ENCODE measurements at places on chromosomes 12 and 14. TPM values are rescaled to one million over a fixed set of nuclear protein-coding genes. Genes with fewer than 3 reads are reported as not detected.

GRCh38 chr12:29792853-29793252 is 9.1 kb upstream of the TMTC1 start:
- DNase-seq, result no peak

GRCh38 chr14:99479160-99479905 is 1.3 kb downstream of the SETD3 start:
- DNase-seq, result no peak

- DNase-seq, result no peak
Measured at GRCh38 chr12:65613692-65614091, 210.6 kb upstream of the HMGA2 start.

DNA sequence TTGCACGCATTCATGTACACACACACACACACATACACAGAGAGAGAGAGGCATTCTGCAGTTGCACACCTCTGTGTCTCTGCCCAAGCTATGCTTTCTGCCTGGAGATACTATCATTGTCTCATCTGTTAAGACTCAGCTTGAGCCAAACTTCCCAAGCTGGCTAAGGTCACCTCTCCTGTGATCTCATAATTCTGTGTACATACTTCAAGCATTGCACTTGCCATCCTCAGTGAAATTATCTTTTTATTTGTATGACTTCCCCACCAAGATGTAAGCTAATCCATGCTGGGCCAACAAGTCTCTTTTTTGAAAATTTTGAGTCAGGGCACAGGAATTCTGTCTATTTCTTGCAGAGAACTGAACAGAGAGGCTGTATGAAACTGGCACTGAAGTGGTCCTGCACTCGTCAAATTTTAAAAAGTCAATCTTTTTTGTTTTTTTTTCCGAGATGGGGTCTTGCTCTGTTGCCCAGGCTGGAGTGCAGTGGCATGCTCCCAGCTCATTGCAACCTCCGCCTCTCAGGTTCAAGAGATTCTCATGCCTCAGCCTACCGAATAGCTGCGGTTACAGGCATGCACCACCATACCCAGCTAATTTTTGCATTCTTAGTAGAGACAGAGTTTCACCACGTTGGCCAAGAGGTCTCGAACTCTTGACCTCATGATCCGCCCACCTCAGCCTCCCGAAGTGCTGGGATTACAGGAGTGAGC is 44.3 kb downstream of the TMTC1 start:
- DNase-seq, result no peak

Gene PLXNC1
- total RNA-seq, result 1.2 TPM

Gene ADAM21
- total RNA-seq, result not detected

Gene SERPINA9
- total RNA-seq, result not detected
